ENCODE measurements at places on chromosomes 12 and 14.

GRCh38 chr14:75689012-75689411, 28.0 kb downstream of the TTLL5 start:
- DNase-seq = no peak

DNA sequence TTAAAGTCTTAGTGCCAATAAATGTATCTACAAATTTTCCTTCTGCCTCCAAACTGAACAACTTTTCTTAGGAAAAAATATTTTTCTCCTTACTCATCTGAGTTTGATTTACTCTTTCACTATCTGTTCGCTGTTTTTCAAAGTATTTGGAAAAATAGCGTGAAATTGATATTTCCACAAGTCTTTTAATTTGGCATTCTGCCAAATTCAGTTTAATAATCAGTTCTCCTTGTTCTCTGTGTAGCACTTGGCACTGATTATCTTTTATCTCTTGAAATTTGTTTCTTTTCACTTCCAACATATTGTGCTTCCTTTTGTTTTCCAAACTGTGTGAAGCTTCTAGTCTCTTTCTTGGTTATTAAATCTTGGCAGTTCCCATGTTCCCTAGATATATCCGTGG, 559.8 kb downstream of the RPL10L start:
- no peak for DNase-seq

GRCh38 chr14:75406102-75406501, 21.7 kb upstream of the JDP2 start:
- DNase-seq = no peak

- no peak for DNase-seq
Observed at GRCh38 chr12:5616854-5617253, 184.9 kb downstream of the NTF3 start.

GRCh38 chr12:111469401-111469800, 63.7 kb downstream of the SH2B3 start:
- no peak for DNase-seq

DNA sequence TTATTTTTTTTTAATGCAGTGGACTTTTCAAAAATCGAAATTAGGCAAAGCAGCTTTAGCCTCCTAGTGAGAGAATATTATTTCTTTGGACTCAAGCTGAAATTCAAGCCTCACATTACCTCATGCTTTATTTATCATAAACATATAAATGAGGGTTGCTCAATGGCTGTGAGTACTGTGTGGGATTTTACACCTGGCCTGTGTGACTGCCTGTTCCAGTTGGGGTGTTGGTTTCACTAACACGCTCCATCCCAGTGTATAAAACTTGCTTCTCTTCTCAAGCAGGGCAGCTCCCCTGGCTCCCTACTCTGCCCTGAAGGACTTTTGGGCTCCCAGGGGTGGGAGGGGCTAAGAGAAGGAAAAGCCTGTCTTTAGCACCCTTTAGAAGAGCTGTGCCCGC, 15.0 kb downstream of the ANKLE2 start:
- no peak for DNase-seq

GRCh38 chr12:64194333-64195149, 27.6 kb downstream of the KICS2 start:
- no peak for DNase-seq

DNA sequence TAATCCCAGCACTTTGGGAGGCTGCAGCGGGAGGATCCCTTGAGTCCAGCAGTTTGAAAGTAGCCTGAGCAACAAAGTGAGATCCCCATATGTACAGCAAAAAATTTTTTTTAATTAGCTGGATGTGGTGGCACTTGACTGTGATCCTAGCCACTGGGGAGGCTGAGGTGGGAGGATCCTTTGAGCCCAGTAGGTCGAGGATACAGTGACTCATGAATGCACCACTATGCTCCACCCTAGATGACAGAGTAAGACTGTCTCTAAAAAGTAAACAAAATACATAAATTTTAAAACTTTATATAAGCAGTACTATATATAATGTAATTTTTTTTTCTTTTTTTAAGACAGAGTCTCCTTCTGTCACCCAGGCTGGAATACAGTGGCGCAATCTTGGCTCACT, 115.4 kb downstream of the ESR2 start:
- no peak for DNase-seq

GRCh38 chr14:68369281-68370056, 423.4 kb downstream of the ZFP36L1 start:
- no peak for DNase-seq

DNA sequence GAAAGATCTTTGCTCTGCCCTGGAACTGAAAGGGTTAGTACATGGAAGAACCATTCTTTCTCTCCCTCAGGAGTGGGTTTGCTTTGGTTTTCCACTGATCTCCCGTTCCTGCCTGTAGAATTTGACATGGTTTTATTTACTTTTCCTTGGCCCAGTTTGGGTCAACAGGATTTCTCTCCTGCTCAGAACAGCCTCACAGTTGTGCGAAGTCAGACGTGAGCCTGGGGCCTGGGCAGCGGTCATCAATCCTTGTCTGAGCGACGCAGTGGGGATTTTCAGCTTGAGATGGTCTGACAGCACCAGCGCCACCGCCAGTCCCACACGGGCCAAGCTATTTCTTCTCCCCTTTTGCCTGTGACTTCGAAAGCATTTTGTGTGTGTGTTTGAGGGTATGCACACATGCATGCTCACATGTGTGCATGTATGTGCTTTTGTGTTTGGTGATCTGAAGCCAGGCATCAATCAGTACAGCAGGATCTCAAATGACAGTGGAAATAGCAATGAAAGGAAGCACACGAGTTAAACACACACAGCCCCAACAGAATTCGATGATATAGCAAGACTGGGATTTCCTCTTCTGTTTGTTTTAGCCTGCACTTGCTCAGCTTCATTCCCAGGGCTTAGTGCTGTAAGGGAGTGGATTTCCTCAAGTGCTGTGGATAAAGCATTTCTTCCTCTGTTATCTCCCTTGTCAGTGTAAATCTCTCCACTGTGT, 58.3 kb downstream of the SMOC1 start:
- no peak for DNase-seq

DNA sequence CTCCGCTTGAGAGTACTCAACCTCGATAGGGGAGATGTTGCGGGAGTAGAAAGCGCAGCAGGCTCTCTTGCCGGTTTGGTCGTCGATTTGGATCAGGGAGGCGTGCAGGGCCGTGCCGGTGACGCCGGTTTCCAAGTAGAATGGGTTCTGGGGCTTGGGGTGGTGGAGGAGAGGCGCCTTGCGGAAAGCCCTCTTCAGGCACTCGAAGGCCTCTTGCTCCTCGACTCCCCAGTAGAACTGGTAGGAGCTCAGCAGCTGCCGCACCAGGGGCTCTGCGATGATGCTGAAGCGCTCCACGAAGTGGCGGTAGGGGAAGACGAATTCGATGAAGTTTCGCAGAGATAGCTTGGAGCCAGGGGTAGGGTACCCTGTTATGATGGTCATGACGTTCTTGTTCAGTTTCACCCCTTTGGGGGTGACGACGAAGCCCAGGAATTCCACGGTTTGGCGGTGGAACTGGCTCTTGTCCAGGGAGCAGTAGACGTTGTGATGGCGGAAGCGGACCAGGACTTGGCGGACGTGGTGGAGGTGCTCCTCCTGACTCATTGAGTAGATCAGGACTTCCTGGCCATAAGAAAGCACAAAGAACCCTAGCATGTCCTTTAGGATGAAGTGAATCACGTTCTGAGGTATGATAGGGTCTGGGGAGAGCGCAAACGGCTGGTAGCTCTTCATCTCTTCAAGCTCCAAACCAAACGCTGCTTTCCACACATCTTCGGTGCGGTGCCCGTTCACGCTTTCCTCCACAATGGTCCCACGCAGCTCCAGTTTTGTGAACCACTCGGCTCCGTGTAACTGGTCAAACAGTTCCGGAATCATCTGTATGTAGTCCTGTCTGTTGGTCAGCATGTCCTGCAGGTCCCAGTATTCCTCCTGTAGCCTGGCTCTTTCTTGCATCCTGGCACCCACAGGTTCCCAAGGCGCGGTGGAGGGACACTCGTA, 21.2 kb downstream of the RTL1 start:
- DNase-seq = no peak

GRCh38 chr12:4794491-4794890, 74.3 kb downstream of the GALNT8 start:
- DNase-seq = no peak

- DNase-seq = no peak
Observed at GRCh38 chr12:122104844-122105243, 26.3 kb downstream of the MLXIP start.

DNA sequence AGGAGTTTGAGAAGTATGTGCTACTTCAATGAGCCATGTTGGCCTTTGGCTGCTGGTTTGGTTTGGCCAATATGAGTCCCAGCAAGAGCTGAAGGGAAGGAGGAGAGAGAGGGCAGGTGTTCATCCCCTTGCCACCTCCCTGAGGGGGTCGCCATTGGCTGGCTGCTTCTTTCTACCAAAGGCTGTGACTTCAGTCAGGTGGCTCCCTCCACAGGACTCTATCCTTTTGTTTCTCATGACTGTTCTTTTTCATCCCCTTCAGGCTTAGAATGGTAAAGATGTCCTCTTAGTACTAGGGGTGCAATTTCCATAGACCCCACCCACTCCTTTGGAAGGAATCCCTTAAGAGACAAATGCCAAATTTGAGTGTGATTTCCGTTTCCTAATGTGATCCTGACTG, 31.2 kb upstream of the OTOGL start:
- DNase-seq = no peak

DNA sequence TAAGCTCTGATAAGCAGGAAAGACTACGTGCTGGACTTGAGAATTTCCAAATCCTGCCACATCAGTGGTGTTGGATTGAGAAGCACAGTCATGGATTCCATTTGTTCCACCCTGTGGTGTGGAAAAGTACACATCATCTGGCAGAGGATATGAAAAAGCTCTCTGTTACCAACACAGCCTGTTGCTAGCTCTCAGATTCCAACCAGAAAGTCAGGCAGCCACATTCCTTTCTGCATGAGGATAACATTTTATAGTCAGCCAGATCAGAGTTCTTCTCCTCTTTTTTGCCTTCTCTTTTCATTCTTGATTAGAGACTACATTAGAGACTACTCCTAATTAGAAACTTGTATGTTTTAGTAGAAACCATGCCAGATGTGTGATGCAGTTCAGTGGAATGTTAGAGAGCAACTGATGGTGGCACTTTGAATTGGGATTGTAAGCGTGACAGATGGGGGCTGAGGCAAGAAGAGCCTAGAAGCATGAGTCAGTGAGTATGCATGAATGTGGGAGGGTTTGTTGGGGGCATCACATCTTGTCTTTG, 61.2 kb upstream of the STXBP6 start:
- no peak for DNase-seq

GRCh38 chr14:92973261-92973797, 50.4 kb downstream of the CHGA start:
- DNase-seq = peak; percentile 72

GRCh38 chr12:3641428-3642018, 111.4 kb downstream of the CRACR2A start:
- DNase-seq = no peak

GRCh38 chr12:49675137-49675536, 32.1 kb downstream of the FMNL3 start:
- DNase-seq = no peak

- DNase-seq = no peak
Observed at GRCh38 chr12:61563665-61564450, 696.3 kb upstream of the USP15 start.

DNA sequence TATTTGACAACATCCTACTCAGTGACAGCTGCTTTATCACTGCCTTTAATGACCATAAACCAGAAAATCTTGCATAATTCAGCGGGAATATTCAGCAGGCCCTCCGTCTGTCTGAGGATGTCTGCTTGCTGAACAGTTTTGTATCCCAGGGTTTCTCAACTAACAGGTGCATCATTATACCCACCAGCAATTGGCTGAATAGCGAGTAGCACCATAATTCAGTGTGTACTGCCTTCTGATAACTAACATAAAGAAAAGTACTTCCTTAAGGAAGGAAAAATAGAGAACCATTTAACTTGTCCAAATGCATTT, 680.1 kb downstream of the GALC start:
- no peak for DNase-seq

- no peak for DNase-seq
Observed at GRCh38 chr12:13425766-13426165, 229.2 kb downstream of the EMP1 start.

DNA sequence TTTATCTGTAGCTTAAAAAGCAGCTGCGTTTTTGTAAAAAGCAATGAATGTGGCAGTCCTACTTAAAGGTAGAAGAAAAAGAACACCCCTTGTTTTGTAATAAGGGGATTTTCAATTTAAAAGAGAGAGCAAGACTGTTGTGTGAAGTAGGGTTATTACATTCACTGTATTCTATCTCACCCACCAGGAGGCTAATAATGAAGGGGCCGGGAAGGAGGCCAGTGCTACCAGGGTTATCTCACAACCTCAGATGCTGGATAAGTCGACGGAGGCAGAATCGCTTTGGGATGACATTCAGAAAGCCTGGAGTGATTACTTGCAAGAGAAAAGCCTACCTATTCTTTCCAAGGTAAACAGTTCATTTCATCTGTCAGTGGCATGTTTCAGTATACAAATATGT, 97.7 kb downstream of the RMST start:
- no peak for DNase-seq

- DNase-seq = no peak
Observed at GRCh38 chr12:91274916-91275315, 92.3 kb upstream of the DCN start.

DNA sequence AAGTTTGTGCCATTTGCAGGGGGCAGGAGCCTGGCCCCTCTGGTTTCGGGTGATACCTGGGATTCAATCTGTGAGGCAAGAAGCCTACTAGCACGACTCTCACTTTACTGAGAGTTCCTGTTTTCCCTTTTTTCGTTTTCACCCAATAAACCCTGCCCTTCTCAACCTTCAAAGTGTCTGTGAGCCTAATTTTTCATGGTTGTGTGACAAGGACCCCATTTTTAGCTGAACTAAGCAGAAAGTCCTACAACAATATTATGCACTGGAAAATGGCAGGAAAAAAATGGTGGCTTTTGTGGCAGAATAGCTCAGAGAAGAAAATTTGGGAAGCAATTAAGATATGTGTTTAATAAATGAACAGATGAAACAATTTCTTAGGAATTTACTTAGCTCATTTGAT, 432.1 kb downstream of the C12orf50 start:
- DNase-seq = no peak

- no peak for DNase-seq
Observed at GRCh38 chr12:2653461-2653965, 141.3 kb upstream of the FKBP4 start.

GRCh38 chr12:5051334-5051733, 7.7 kb downstream of the KCNA5 start:
- DNase-seq = no peak

DNA sequence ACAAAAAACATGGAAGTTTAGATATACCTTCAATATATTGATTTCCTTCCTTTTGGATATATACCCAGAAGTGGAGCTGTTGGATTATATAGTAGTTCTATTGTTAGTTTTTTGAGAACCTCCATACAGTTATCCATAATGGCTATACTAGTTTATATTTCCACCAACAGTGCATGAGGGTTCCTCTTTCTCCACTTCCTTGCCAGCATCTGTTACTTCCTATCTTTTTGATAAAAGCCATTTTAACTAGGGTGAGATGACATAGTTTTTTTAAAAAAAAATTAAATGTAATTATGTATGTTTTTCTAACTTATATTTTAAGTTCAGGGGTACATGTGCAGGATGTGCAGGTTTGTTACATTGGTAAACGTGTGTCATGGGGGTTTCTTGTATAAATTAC, 10.0 kb upstream of the SLC38A4 start:
- DNase-seq = no peak

- no peak for DNase-seq
Observed at GRCh38 chr12:96120359-96121100, 73.6 kb upstream of the ELK3 start.
